ENCODE measurements at places on chromosomes 2 and 18. TPM values are rescaled to one million over a fixed set of nuclear protein-coding genes. Genes with fewer than 3 reads are reported as not detected.

The IL36B gene
- not detected for total RNA-seq

The GAREM1 gene
- 9.4 TPM for total RNA-seq

The PLEK gene
- total RNA-seq: not detected

The DHRS9 gene
- total RNA-seq: not detected

The RAB31 gene
- total RNA-seq: 3.3 TPM

The ERMN gene
- total RNA-seq: 1.9 TPM

The SP140 gene
- 0.32 TPM for total RNA-seq

The CREG2 gene
- total RNA-seq: not detected

The SCN2A gene
- 0.25 TPM for total RNA-seq

The MFSD2B gene
- 0.91 TPM for total RNA-seq

The CYTIP gene
- not detected for total RNA-seq

The TXNDC2 gene
- not detected for total RNA-seq

The MEMO1 gene
- total RNA-seq: 42.2 TPM

The CIDEA gene
- total RNA-seq: not detected

The IL18RAP gene
- not detected for total RNA-seq

The CYRIA gene
- total RNA-seq: 2.5 TPM

The SAG gene
- not detected for total RNA-seq

The KHK gene
- 3.3 TPM for total RNA-seq

The HOXD12 gene
- total RNA-seq: not detected

The APLF gene
- total RNA-seq: 10.2 TPM

The MRO gene
- total RNA-seq: 1.3 TPM

The EVA1A gene
- 2.2 TPM for total RNA-seq

The C2orf92 gene
- 12.5 TPM for total RNA-seq
